ENCODE measurements at places on chromosomes 7 and 10.

DNA sequence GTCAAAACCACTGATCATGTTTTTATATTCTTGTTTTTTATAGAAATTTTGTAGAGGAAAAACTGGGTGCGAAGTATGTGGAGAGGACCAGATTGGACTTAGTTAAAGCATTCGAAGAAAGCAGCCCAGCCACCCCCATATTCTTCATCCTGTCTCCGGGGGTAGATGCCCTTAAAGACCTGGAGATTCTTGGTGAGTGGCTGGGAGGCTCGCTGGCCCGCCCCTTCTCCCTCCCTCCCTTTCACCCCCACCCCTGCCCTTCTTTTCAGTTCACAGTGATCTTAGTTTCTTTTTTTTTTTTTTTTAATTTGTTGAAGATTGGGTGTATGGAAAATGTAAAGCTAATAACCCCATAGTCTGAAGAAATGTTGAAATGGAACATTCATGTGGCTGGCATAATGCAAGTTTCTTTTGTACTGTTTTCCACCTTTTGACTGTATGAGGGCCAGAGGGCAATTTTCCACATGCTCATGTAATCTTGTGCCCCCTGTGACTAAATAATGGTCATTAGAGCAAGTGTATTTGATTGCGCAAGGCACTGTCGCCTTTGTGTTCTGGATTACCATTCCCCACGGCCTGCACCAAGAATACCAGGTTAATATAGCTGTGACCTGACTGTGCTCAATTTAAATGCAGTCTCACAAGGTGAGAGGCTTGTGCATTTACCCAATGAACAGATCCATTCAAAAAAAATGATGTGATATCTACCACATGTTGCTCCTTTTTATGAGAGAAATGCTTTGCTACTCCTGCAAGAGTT lies 77.7 kb downstream of the CDCA7L start:
- no peak for DNase-seq

DNA sequence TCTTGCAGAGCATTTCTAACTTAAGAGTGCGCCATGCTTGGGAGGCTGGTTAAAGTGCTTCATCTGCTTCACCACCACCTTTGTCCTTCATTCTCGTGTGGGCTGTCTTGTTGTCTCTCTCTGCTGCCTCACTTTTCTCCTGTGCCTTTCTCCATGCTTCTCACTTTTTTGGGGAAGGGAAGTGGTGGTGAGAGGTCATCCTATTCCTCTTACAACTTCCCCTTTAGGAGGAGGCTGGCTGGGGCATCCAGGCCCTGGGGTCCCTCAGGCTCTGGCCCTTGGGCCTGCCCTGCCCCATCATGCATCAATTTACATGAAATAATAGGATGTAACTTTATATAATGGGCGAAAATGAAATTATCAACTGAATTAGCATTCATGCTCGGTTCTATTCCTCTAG lies 39.9 kb upstream of the PIP4K2A start:
- no peak for DNase-seq

DNA sequence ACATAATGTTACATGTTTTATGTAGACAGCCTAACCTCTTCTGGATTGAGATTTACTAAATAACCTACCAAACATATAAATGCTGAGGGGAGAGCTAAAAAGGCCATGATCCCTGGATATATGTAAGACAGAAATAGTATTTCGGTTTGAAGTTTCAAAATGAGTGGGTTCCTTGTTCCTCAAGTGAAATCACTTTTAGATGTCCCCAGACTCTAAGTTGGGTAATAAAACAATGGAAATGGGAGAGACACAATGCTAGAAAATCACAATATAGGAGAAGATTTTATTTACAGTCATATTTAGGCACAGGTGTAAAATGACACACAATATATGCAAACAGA lies 56.5 kb downstream of the SHTN1 start:
- no peak for DNase-seq

DNA sequence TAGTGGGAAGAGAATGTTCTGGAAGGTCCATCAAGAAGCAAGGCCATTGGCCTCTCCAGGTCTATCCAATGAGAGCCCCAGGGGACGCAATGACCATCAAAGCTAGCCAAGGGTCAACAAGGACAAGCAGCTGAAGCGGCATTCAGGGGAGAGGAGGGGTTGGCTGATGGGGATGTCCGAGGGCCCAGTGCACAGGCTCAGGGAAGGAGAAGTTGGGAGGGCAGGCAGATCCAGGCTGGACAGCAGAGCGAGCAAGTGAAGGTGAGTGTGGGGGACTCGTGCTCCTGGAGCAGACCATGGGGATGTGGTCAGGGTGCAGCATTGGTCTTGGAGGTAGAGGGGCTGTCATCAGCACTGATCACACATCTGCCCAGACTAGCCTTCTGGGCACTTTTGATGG lies 275.4 kb upstream of the TCERG1L start:
- DNase-seq = no peak

DNA sequence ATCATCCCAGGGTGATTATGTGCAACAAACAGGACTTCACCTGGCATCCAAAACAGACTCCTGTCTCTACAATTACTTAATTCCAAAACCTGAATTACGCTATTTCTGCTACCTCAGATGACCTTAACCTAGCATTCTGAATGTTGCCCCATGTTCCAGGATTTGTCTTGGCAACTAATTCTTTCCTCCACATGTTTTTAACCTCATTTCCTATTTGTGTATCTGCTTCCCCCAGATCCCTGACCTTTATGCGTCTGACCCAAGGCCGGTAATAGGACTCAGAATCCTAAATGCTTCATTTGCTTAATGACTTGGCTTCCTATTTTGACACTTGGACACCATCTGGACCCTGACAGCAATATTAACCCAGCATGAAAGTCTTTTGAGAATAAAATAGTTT lies 8.7 kb upstream of the ING3 start:
- no peak for DNase-seq

GRCh38 chr10:132908621-132909295 lies 33.6 kb downstream of the CFAP46 start:
- DNase-seq = no peak

DNA sequence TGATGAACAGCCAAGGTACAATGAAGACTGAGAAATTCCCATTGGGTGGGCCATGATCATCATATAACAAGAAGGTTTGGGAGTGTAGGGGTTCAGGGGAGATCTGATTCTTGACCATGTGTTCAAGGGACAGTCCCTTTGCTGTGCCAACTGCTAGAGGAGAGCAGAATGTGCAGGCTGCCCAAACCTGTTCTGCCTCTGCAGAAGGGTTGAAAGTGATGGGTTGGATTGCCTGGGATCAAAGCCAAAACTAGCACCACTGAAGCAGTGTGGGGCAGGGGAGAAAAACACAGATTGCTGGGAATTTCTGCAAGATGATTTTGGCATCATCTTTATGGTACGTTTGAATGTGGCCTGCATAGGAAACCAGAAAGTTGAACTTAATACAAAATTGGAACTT lies 303.9 kb downstream of the OTUD1 start:
- no peak for DNase-seq

DNA sequence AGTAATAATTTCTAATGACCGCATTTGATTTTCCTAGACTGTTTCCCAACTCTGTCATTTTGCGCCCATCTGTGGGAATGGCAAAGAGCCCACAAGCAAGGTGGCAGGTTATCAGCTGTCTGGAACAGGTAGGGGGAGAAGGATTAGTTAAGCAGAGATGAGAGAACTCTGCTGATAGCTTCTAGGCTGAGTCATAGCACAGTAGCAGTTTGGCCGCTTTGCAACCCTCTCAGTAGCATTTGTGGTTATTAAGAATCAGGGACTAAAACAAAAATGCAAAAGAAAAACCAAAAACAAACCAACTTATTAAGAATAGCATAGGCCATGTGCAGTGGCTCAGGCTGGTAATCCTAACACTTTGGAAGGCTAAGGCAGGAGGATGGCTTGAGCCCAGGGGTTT lies 602.7 kb upstream of the SORCS1 start:
- DNase-seq = no peak

DNA sequence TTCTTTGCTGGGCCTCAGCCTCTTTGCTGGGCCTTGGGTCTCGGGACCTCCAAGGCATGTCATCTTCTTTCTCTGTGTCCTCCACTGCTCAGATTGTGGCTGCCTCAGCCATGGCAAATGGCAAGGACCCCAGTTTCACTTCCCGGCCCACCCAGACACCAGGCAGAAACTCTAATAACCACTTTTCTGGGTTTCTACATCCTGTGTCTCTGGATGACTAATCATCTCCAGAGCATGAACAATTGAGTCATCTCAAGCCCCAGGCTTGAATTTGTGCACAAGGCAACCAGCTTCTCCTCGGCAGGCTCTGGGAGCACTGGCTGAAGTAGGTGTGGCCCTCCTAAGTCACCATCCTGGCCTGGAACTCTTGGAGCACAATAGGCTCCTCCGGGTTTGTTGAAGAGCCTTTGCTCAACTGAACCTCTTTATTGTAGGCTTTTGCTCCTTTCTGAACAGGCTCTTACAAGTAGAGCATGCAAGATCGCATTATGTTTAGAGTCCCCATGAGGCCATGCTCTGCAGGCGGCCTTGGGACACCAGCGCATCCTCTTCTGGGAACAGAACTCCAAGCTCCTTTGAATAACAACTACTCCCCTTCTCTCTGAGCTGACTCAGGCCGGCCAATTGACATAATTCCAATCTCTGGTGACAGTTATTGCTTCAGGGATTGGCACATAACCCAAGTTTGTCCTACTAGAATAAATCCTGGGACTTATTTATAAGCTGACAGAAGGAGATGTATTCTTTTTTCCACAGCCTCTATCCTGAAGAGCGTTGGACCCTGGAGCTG lies 218.1 kb downstream of the WDR11 start:
- no peak for DNase-seq

DNA sequence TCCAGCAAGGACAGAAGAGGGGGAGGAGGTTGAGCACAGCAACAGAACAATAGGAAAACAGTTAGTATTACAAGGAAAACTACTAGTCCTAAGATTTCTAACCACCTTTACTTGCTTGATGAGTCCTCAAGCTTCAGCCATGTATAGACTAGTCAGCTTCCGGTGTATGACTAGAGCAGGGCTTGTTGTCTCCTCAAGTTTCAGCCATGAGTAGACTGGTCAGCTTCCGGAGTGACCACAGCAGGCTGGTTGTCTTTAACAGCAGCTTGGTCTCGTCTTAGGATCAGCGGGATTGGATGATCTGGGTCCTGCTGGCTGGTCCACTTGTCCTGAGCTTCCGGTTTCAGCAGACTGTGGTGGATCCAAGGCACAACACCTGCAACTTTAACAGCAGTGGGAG lies 10.6 kb upstream of the ZNF239 start:
- no peak for DNase-seq

- DNase-seq = no peak
These were observed 121.3 kb upstream of the ODAD2 start for GRCh38 chr10:28120043-28120749.

GRCh38 chr10:71006506-71006905 lies 118.1 kb upstream of the PCBD1 start:
- peak; percentile 54 for DNase-seq

GRCh38 chr7:134729895-134730294 lies 49.5 kb upstream of the CALD1 start:
- DNase-seq = no peak

- no peak for DNase-seq
These were observed 104.0 kb downstream of the CYTH3 start for GRCh38 chr7:6168477-6168868.

GRCh38 chr10:62327885-62328284 lies 46.3 kb upstream of the ZNF365 start:
- DNase-seq = no peak

DNA sequence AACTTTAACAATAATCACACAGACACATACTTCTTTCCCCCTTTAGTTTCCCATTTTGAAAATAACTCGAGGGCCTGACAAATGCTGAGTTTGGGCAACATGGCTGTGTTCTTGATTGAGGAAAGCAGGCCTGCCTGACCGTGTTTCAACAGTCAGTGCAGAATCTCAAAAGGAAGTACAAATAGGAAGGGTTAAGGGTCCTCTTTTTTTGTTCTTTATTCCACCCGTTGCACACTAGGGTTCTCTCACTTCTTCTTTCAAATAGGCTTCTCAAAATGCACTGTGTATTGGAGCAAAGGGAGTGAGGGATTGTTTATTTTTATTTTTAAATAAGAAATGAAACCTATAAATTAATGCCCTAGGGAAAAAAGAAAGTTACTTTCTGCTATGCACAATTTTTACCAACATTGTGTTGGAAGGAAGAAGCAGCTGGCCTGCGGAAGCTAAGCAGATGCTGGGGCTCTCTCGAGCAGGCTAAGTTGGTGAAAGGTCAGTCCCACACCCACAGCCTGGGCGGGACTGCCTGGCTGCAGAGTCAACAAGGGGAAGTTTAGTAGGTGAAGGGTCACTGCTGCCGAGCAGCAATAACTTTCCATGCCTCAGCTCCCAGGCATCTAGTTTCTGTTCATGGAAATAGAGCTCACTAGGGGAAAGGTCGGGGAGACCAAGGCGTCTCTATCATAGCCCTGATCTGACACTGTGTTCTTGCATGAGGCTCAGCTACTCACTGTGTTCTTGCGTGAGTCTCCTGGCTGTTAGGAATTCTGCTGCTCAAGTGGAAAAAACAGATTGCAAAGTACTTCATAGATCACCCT lies 12.2 kb upstream of the PDK4 start:
- peak; percentile 47 for DNase-seq

DNA sequence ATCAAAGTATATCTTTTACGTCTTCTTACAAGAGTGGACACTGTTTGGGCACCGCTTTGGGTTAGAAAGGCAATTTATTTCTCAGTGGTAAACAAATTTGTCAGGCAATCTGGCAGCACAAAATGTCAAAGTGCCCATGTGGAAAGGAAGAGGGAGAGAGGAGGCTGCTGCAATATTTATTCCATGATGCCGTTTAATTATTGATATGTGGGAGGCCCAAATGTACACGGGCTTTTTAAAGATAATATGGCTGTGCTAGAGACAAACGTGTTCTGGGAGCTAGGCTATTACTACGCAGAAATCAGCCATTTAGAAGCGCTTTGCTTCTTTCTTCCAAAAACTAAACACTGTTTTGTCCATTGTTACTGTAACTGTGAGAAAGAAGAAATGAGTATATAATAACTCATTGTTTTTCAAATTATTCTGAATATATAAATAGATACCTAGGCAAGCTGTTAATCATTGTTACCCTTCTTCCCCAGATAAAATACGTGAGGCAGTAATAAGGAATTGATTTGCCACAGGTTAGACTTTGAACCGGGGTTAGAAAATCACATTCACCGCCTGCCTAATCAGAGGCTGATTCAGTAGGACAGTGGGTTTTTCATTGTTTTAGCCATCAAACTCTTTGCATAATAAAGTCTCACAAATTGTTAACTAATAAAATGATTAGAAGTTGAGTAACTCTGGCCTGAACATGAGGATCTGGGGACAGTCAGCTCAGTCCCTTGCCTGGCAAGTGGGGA lies 116.5 kb upstream of the FRMD4A start:
- DNase-seq = no peak

GRCh38 chr10:98748298-98748697 lies 301.6 kb upstream of the HPS1 start:
- peak; percentile 8 for DNase-seq

DNA sequence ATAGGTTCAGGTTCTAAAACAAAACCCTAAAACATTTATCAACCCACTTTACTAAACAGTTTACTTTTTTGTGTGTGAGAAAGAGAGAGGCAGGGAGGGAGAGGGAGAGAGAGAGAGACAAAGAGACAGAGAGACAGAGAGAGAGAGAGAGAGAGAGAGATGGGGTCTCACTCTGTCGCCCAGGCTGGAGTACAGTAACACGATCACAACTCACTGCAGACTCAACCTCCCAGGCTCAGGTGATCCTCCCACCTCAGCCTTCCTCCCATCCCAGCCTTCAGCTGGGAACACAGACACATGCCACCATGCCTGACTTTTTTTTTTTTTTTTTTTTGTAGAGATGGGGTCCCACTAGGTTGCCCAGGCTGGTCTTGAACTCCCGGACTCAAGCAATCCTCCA lies 52.9 kb downstream of the PARD3 start:
- no peak for DNase-seq
